Activated T-cell treated with anti-CD3 and anti-CD28 coated beads for 48 hours (primary cell): ENCODE measurements at places on chromosomes 5 and 9.

DNA sequence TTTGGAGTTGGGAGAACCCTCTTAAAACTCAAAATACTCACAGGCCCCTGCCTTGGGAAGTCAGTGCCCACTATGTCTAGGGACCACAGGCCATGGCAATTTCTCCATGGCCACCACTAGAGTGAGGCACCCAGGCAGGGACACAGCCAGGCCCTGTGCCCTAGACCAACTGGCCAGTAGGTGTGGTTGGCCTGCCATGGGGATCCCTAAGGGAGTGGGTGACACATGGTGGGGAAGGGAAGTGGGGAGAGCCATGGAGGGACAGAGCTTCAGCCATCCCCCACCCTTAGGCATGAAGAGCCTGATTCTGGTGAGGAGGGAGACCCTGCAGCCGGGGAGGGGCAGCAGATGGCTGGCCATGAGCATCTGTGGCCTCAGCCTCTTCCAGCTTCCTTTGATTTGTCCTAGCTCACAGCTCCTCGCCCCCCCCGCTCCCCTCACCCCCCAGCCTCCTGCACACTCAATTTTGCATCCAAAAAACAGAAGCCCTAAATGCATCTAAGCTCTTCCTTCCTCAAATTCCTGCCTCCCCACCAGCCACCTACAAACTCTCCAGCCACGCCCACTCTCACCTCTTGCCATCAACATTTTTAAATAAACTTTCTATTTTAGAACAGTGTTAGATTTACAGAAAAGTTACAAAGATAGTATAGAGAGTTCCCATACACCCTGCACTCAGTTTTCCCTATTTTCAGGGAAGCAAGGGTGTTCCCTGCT is 1.6 kb upstream of the DBN1 start:
- no peak for DNase-seq

DNA sequence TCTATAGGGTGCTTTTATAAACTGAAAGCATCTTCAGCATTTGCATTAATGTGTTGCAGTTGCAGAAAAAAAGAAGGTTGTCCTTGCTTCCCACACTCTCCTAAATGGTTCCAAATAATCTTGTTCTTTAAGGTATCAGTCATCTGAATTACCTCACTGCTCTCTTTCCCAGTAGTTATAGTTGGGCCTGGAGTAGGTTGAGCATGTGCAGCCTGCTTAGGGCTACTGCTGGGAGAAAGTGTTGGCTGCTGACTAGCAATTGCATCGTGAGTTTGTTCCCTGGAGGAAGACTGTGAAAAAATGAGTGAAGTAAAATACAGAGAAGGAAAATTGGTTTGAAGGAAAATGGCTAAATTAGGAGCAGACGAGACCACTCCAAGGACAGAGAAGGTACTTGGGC is 74.5 kb downstream of the PRR16 start:
- DNase-seq: no peak

- no peak for DNase-seq
These were observed 37.2 kb downstream of the PLAC8L1 start for GRCh38 chr5:146068206-146068605.

DNA sequence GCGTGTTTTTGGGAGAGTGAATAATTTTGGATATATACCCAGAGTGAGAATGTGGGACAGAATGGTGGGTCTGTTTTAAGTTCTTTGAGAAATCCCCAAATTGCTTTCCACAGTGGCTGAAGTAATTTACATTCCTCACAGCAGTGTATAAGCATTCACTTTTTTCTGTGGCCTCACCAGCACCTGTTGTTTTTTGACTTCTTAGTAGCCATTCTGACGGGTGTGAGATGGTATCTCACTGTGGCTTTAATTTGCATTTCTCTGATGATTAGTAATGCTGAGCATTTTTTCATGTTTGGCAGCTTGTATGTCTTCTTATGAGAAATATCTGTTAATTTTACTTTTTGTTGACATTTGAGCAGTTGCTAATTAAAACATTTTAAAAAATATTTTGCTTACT is 9.4 kb upstream of the SPATA31D1 start:
- DNase-seq: no peak

DNA sequence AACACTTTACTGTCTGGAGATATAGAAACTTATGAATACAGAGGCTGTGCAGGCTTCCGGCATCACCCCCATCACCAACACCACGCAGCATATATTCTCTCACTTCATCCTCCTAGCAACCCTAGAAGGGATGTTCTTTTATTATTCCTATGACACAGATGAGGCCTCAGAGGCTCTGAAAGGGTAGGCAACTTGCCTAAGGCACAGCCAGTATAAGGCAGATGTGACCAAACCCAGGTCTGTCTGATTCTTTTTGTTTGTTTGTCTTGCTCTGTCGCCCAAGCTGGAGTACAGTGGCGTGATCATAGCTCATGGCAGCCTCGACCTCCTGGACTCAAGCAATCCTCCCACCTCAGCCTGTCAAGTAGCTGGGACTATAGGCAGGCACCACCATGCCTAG is 22.8 kb upstream of the CORO2A start:
- DNase-seq: no peak

- DNase-seq: no peak
These were observed 674 bp downstream of the LHFPL2 start for GRCh38 chr5:78647838-78648358.

DNA sequence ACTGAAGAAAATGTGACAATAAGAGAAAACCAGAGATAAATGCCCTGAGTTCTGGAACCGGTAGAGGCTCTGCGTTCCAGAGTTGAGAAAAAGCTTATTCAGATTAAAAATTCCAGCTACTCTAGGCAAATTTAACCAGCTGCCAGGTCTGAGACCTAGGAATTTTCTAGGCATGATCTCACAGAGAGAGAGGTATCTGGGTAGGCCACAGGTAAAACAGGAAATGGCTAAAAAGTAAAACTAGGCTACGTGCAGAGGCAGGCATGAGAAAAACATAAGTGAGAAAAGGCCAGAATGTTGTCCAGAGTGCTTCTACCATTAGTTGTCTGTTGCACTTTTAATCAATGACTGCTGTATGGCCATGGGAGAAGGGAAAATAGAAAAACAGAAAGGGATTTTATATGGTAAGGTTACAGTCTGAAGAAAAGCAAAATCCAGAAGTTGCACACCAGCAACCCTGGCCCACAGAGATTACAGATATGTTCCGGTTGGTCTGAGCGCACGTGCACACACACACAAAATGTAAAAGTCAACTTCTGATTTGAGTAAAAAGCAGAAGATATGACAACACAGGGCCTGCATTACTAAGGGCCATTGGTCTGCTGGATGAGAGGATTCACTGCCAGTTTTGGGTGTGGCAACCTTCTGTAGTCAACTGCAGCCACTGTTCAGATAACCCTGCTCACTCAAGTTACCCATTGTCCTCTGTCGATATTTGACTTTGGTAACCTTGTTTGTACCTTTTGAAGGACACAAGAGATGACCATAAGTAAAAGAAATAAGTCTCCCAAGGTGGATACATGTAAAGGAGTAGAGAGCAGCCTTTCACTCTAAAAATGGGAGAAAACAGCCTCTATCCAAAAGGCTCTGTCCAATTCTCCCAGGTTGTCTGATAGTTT is 266.0 kb downstream of the DTWD2 start:
- no peak for DNase-seq

DNA sequence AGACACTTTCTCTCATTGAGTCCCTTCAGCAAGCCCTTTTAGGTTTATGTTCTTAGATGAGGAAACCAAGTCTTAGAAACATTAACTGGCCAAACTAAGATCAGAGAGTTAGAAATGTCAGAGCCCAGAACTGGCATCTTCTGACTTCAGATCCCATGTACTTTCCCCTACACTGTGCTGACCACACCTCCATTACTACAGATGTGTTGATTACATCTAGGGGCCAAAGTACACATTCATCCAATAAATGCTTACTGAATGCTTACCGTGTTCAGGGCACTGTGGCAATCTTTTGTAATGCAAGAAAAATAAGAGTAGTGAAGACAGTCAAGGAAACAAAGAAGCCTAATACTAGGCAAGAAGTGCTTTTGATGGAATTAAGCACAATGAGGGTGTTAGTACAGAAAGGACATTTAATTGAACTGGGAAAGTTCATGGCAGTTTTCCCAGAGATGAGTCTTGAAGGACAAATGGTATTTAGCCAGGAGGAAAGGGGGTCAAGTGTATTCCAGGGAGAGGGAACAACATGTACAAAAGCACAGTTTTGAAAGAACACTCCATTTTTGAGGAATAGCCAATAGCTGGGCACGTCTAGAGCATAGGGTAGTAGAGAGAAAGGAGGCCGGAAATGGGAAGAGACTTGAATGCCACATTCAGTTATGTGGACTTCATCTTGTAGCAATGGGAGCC is 89.7 kb upstream of the CDKN2B start:
- no peak for DNase-seq

DNA sequence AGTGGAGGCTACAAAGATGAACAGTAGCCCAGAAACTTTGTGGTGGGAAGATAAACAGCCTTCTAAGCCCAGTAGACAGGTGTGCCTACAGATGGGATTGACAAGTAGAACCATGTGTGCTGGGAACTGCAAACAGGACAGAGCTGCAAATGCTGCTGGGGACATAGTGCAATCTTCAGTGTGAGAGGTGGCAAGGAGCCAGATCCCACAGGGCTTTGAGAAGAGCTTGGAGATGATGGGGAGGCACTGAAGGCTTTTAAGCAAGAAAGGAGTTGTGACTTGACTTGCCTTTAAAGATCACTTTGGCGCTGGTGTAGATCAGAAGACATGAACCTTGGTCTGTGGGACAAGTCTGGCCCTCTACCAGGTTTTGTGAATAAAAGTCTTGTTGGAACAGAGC is 675.2 kb downstream of the ACTL7B start:
- no peak for DNase-seq

DNA sequence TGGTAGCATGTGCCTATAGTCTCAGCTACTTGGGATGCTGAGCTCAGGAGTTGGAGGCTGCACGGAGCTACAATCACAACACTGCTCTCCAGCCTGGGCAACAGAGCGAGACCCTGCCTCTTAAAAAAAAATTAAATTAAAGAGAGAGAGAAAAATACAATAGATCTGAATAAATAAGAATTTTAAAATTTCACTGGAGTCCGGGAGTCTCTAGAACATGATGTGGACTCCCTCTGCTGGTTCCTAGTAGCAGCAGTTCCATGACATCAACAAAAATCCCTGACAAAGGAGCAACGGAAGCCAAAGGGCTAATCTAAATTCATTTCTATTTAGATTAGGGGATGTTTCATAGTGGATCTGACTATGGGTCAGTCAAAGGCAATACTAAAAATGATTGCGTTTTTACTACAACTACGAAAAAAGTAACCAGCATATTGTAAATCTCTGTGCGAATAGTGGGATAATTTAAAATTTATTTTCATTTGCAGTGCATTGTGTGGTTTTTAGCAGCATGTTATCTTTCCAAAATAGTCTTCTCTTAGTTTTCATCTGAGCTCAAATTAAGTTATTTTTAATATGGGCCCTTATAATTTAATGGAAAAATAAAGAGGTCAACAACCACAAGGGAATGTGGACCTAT is 6.7 kb downstream of the INIP start:
- no peak for DNase-seq

- no peak for DNase-seq
These were observed 28.4 kb upstream of the SSBP2 start for GRCh38 chr5:81779125-81779915.

GRCh38 chr9:6024035-6024554 is 8.7 kb upstream of the RANBP6 start:
- no peak for DNase-seq

DNA sequence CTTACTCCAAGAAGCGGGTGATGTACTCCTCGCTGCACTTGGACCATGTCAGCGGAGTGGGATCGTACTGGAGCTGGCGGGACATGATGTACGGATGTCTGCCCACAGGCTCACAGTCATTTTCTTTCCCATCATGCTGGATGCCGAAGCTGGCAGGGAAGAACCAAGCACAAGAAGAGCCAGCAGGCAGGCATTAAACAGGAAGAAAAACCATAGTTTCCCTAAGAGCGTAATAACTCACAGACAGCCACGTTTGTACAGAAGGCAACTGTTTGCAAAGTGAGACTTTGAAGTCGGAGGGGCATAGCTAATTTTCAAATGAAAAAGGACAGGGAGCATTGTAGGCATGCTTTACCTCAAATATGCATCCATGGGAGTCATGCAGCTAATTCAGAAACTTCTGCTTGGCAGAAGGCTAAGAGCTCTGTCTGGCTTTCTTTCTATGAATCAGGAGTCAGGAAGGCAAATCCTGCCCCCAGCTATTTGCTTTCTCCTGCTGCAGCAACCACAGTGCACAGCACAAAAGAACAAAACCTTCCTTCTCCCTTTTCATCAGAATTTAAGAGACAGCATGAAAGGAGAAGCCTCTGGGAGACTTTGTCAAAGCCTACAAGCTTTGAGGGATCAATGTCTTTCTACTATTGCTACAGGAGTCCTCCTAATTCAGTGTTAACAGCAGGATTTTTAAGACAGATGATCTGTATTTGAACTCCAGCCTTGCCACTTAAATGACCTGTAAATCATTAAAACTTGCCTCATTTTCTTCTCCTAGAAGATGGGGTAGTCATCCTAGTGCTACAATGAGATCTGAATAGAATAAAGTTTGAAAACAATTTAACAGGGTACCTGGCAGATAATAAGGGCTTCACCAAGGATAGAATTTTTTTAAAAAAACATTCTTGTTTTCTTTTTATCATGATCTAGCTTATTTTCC is 209.1 kb downstream of the TARS1 start:
- DNase-seq: no peak

DNA sequence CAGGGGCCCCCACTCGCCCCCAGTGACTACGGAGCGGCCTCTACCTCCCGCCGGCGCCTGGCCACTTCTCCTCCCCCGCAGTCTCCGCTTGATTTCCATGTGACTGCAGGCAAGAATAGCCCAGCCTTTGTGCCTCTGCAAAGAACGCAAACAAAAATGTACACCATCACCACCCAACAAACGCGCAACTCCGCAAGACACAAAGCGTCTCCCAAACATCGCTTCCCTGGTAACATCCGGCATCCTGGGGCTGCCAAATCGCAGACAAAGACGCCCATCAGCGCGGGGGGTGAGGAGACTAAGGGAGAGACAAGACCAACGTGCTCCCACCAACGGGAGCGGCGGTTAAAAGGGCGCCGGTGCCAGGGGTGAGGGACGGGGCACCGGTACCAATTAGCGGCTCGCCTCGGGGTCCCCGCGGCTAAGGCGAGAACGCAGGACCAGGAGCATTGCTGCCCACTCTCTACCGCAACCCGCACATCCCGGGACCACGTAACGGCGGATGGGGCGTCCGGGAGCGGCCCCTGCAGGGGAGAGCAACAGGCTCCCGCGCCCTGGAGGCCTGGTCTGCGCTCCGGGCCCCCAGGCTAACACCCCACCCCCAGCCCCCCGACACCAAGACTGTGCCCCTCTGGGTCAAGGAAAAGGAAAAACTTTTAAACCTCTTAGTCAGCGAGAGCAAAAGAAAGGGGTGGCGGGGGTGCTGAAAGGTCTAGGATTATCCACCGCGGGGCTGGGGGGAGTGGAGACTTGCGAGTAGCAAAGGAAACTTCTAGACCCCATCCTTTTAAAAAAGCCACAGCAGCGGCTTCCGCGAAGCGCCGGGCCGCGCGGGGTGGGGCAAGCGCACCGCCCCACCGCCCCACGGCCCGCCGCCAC is 885 bp downstream of the MPDZ start:
- DNase-seq: no peak

- DNase-seq: no peak
These were observed 82.2 kb downstream of the IPO11 start for GRCh38 chr5:62494772-62495171.
